ENCODE measurements at places on chromosomes 7 and 10.
A peak's percentile ranks its signal among the peaks of the same experiment; 100 is the strongest.

GRCh38 chr7:82172881-82173280 lies 270.7 kb downstream of the CACNA2D1 start:
- DNase-seq: no peak

DNA sequence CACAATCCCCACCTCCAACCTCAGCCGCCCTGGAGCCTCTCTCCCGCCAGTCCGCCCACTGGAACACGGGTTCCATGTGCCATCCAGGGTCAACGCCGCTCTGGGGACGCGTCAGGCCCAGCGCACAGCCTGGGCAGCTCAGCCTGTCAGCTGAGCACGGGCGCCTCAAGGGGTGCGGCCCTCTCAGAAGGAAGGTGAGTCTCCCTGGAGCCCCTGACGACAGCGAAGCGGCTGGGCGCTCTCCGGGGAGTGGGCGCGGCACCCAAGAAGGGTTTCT lies 1.2 kb upstream of the SLC18A3 start:
- no peak for DNase-seq

- no peak for DNase-seq
Measured at GRCh38 chr7:5630670-5631069, 150.8 kb downstream of the RNF216 start.

GRCh38 chr10:70379581-70380176 lies 2.7 kb downstream of the LRRC20 start:
- DNase-seq: no peak

GRCh38 chr10:117499248-117500105 lies 43.1 kb upstream of the EMX2 start:
- no peak for DNase-seq

- no peak for DNase-seq
Measured at GRCh38 chr7:36515847-36516246, 126.2 kb downstream of the ANLN start.

DNA sequence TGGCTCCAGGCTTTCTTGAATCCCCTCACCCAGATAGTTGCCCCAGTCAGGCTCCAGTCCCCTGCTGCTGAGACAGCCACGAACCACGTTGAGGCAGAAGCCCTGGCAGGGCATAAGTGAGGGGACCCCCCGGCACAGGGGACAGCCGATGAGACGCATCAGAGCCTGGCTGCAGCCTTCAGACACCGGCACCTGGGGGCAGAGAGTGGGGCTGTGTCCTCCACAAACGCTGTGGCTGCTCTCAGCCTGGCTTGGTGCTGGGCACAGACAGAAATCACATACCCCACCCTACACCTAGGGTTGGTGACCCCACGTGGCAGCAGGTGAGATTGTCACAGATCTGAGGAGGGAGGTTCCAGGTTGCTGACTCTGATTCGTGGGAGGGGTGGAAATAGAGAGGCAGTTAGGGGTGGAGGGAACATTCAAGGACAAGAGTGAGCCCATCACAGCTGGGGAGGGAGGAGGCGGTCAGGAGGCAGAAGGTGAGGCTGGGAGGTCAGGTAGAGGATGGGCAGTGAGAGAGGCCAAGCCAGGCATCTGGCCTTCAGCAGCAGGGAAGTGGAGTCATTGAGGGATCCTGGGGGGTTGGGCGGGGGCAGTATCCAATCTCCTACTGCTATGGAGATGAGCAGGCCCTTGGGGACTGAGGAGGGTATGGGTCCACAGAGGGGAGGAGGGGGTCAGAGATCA lies 3.2 kb downstream of the GPC2 start:
- DNase-seq: no peak

- no peak for DNase-seq
Measured at GRCh38 chr10:21336476-21337170, 188.9 kb downstream of the SKIDA1 start.

DNA sequence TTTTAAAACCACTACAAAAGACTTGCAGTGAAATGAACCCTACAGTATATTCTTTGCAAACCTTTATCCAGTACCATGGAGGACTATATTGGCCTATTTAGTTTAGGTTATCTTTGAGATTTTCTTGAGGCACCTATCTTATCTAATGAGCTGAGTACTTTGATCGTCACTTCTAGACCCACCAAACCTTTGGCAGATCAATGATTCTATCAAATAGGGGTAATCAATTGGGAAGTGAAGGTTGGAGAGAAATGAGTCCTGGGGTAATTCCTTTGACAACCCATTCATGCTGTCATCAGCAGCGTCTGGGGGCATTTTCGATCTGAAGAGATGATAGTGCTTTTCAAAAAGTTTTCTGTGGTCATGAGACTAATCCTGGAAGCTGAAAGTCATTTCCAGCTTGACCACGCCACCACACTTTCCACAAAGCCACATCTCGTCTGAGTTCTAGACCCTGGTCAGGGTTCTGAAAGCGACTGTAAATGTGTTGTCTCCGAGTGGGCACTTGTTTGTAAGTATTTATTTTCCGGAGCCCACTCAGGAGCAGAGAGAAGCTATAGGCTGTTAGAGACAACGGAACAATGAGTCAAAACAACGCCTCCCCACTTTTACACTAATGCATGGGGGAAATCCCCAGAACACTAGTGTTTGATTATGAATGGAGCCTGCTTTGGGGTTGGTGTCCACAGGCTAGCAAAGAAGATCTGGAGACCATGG lies 4.8 kb downstream of the EGR2 start:
- DNase-seq: no peak

GRCh38 chr10:110436554-110437350 lies 61.0 kb upstream of the DUSP5 start:
- no peak for DNase-seq

DNA sequence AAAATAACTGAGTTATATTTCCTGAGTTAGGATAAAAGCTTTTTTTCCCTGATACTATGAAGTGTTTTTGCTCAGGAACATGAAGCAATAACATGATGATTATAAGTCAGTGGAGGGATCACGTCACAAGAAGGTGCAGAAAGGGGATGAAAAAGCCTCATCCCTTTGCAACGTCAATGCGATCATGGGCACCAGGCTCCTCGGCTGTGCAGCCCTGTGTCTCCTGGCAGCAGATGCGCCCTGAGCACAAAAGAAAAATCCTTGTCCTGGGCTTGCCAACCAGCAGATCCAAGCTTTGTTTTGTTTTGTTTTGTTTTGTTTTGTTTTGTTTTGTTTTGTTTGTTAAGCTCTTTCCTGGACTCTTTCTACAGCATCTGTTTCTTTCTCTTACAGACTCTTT lies 103.5 kb upstream of the PRSS1 start:
- DNase-seq: no peak

- no peak for DNase-seq
Measured at GRCh38 chr7:117250801-117251200, 72.1 kb downstream of the WNT2 start.

DNA sequence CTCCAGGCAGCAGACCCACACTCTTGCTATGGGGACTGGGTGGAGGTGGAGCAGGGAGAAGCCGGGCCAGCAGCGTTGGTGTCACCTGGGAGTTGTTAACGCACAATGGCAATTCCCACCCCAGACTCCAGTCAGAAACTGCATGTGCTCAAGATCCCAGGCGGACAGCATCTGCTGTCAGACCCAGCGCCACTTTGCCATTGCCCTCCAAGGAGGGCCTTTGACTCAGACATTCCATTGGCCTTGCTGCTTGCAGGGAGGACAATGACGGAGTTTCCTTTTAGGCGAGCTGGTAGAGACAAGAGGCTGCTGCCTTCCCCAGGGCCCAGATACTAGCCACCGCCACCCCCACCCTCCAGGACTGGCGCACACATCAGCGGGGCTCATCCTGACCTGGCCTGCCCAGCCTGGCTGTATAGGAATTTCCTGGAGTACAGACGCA lies 34.5 kb downstream of the ZNF775 start:
- no peak for DNase-seq

GRCh38 chr10:43264344-43264964 lies 2.4 kb downstream of the RASGEF1A start:
- DNase-seq: no peak

DNA sequence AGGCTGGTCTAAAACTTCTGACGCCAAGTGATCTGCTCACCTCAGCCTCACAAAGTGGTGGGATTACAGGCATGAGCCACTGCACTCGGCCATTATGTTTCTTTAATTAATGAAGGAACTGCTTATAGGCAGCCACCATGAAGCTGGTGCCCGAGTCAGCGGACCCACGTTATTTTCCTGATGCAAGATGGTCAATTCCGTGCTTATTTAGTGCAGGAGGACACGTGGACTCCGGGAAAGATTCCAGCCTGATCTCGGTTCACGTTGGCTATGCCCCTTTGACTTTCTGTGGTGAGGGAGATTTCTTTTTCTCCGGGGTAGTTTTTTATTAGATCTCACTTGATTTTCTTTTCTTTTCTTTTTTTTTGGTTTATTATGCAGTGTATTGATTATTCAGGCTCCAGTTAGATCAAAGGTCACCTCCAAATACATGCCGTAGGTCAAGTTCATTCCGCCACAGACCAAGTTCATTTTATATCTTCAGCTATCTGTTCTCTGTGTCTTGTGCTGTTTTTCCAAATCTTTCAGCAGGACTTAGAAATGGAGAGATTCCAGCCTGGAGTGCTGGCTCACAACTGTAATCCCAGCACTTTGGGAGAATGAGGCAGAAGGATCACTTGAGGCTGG lies 8.3 kb downstream of the CAMK1D start:
- DNase-seq: no peak

DNA sequence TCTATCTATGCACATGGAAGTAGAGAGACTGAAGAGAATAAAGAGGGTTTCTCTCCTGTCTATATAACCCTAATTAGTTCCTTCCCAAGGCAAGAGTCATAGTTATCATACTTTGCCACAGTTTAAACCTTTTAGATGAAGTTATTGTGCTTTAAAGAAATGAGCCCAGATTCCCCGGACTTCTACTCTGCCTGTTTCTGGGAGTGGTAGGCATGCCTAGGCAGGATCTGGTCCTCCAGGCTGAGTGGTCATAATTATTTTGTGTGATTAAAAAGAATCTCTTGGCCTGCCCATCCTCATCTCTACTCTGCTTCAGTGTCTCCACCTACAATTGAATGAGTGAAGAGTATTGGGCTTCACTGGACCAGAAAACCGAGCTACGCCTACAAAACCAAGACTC lies 179.2 kb downstream of the IMMP2L start:
- no peak for DNase-seq

- no peak for DNase-seq
Measured at GRCh38 chr7:112908086-112908485, 117.9 kb upstream of the TMEM168 start.

GRCh38 chr10:127912607-127913367 lies 5.9 kb downstream of the PTPRE start:
- no peak for DNase-seq

- DNase-seq: no peak
Measured at GRCh38 chr10:70771311-70772194, 13.6 kb downstream of the TBATA start.

GRCh38 chr7:157153260-157153659 lies 14.5 kb downstream of the UBE3C start:
- no peak for DNase-seq

GRCh38 chr10:96495544-96495943 lies 18.2 kb downstream of the TLL2 start:
- DNase-seq: no peak

- peak; percentile 3 for DNase-seq
Measured at GRCh38 chr7:116554436-116554835, 29.6 kb downstream of the CAV1 start.

DNA sequence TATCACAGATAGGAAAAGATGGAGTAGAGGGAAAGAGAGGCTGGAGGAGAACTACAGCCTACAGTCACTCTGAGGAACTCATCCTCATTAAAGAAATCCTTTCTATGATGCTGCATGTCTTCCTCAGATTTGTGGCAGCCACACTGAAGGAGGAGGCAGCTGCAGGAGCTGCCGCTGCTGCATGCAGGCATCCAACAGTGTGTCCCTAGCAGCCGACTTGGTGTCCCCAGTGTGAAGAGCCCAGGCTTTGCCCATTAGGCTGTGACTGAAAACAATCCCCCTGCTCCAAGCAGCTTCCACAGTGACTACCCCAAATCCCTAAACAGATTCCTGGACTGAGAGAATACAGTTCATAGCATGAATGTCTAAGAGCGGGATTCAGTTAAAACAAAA lies 23.1 kb downstream of the SKIDA1 start:
- DNase-seq: no peak

DNA sequence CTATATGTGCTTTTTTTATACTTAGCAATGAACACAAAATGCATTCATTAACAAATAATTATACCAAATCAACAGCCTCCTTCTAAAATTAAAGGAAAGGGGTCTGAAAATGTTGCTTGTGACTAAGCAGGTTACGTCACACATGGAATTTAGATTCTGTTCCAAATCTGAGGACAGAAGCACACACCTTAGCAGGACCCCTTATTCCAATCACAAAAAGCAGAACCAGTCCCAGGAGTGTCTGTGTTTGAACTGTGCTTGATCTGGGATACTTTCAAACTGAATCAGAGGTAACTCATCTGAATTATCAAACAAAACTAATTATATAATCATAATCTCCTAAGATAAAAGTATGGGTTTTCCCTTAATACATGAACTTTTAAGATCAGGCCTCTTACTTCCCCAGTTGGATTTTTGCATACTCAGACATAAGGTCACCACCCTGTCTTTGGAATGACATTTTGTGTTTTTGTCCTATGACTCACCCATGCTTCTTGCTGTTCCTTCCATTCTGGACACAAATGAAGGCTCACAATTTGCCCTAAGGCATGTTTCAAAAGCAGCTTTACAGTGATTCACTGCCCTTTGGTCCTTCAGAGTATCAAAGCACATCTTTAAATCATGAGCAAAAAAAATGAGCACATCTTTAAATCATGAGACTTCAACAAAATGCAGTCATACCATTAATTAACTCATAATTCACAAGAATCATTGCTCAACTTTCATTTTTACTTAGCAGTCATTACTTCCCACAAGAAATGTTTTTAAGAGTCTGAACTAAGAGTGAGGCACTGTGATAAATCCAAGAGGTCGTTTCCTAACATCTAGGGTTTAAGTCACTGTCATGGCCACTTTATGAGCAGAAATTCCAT lies 35.5 kb downstream of the SEMA3C start:
- no peak for DNase-seq

GRCh38 chr10:112584276-112584675 lies 137.3 kb downstream of the VTI1A start:
- DNase-seq: no peak

- DNase-seq: no peak
Measured at GRCh38 chr10:43041422-43042342, 35.2 kb upstream of the RET start.

DNA sequence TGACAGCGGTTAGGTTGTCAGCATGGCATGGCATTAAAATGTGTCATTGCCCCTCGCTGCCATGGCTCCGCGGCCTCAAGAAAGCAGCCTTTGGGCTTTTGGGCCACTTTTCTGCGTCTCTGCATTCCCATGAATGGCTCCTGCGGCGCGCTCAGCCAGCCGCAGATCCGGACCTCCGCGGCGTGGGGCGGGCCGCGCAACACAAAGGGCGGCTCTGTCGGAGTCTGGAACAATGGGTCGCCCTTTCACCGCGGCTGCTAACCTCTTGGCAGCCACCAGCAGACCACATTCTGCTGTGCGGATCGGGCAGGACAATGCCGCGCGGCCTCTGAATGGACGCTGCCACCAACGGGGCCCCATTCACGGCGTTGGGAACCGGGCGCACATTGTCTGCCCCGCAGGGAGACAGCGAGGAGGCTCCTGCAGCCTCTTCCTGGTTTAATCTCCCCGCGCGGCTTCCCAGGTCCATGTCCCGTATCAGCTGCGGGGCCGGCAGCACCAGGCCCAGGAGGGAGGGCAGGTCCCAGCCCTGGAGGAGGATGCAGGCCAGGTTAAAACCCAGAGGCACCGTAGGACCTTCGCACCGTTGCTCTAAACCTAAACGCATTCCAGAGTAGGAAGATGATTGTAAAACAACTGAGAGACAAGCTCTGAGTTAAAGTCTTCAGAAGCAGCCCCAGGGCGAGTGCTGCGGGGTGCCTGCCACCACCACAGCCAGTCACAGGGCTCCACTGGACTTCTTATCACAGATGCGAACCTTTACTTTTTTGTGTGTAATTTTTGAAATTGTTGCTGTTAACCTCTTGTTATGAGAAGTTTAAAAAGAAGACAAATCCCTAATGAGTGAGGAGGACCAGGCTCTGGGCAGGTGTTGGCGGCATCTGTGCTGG lies 71.6 kb downstream of the NKX6-2 start:
- DNase-seq: peak; percentile 92
